ENCODE measurements at places on chromosomes 2 and 18. TPM values are rescaled to one million over a fixed set of nuclear protein-coding genes. Genes with fewer than 3 reads are reported as not detected.
A peak's percentile ranks its signal among the peaks of the same experiment; 100 is the strongest.

- H3K27me3 ChIP-seq = no peaks in the 10 kb centered on the region
- no peaks in the 10 kb centered on the region for H3K4me1 ChIP-seq
- H3K27ac ChIP-seq = no peak overlapping the region
- DNase-seq = no peak
- no peaks in the 10 kb centered on the region for H3K36me3 ChIP-seq
Observed at GRCh38 chr2:123563515-123563914, 461.6 kb upstream of the CNTNAP5 start.

DNA sequence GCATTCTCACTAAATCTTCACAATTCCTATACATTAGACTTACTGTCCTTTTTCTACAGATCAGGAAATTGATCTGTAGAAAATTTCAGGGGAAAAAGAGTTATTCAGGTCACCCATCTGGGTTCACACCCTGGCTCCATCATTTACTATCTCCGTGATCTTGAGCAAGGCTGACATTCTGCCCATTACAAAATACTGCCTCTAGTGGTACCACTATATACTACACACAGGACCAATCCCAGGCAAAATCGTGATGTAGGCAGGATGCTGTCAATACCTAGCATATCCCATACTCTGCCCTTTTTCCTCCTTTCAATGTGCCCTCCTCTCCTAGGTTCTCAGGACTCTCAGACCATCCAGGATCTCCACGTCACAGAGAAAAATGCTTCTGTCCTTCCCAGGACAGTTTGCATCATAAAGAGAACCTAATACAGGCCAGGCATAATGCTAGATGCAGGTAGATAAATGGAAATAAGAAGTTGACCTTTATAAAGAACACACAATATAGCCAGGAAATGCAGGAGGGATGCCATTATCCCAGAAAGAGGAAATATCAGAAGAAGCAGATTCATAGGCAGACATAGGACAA, 101.9 kb downstream of the CDH20 start:
- no peaks in the 10 kb centered on the region for H3K36me3 ChIP-seq
- no peak overlapping the region for H3K27ac ChIP-seq

The PCARE gene
- not detected for total RNA-seq

The G6PC2 gene
- not detected for total RNA-seq

DNA sequence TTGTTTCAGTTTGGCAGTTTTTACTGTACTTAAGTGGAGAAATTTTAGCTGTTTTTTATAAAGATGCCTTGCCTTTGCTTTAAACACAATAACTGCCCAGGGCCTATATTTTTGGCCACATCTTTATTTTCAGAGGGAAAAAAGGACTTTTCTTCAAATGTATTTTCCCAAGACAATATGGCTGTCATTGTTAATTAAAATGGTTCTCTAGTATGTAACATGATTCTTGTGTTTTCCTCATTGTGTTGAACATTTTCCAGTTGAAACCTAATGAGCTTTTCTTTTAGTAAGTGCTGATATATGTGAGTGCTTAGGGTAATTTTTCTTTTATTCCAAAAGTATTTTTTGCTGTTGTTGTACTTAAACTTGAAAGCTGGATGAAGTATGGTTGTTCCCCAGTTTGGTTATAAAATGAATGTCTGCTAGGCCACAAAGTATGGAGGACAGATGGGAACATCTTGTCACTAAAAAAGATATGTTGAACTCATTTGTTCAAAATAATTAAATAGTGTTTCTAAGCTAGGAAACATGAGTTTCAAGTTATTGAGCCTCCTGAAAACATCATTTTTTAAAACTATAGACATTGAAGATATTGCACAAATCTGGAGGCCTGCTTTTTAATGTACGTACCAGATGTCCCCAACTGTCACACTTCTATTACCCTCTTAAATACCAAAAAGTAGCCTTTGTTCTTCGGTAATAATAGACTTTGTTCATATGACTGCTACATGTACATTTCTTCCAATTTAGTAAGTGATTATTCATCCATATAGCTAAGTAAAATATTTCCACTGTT, 147.5 kb upstream of the DAPL1 start:
- H3K4me1 ChIP-seq = no peaks in the 10 kb centered on the region
- no peaks in the 10 kb centered on the region for H3K36me3 ChIP-seq
- H3K27ac ChIP-seq = no peak overlapping the region
- DNase-seq = no peak
- H3K27me3 ChIP-seq = no peaks in the 10 kb centered on the region
- no peak overlapping the region for H3K4me3 ChIP-seq

GRCh38 chr2:55616551-55617174, 759 bp downstream of the PPP4R3B start:
- H3K27ac ChIP-seq = peak overlapping the region; percentile 99
- no peaks in the 10 kb centered on the region for H3K27me3 ChIP-seq
- H3K36me3 ChIP-seq = no peaks in the 10 kb centered on the region
- peak overlapping the region; percentile 83 for H3K4me3 ChIP-seq

GRCh38 chr2:222780051-222780450, 80.8 kb upstream of the ACSL3 start:
- no peak overlapping the region for H3K27ac ChIP-seq
- DNase-seq = no peak
- H3K4me1 ChIP-seq = no peaks in the 10 kb centered on the region
- H3K36me3 ChIP-seq = no peaks in the 10 kb centered on the region
- no peak overlapping the region for H3K4me3 ChIP-seq
- no peaks in the 10 kb centered on the region for H3K27me3 ChIP-seq

GRCh38 chr18:26304511-26304910, 78.3 kb downstream of the TAF4B start:
- no peak overlapping the region for H3K4me3 ChIP-seq
- no peak for DNase-seq
- H3K36me3 ChIP-seq = no peaks in the 10 kb centered on the region
- no peaks in the 10 kb centered on the region for H3K4me1 ChIP-seq

GRCh38 chr2:26635401-26635800, 5.8 kb downstream of the CIB4 start:
- no peaks in the 10 kb centered on the region for H3K4me1 ChIP-seq
- no peak overlapping the region for H3K4me3 ChIP-seq
- H3K27me3 ChIP-seq = no peaks in the 10 kb centered on the region
- no peak for DNase-seq
- no peak overlapping the region for H3K27ac ChIP-seq
- no peaks in the 10 kb centered on the region for H3K36me3 ChIP-seq

The C2orf78 gene
- not detected for total RNA-seq

DNA sequence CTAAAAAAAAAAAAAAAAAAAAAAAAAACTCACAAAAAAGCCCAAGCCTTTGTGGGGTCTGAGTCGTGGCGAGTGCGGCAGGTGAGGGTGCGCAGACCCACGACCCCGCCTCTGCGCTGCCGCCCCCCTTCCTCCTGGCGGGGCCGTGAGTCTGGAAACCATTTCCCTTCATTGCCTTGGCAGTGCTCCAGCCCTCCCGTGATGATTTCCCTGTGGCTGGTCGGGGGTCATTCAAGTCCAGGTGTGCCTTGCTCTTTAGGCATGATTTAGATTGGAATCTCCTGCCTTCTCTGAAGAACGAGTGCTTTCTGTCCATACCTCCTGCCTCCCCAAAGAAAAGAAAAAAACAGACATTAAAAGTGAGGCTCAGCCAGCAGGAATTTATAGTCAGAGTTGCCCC, 161.8 kb downstream of the FAM210A start:
- H3K4me3 ChIP-seq = no peak overlapping the region
- peaks cover 6% of the 10 kb centered on the region for H3K4me1 ChIP-seq
- DNase-seq = no peak
- H3K27ac ChIP-seq = no peak overlapping the region
- H3K36me3 ChIP-seq = no peaks in the 10 kb centered on the region

The FAM124B gene
- total RNA-seq = not detected

GRCh38 chr2:224354632-224355211, 47.2 kb downstream of the FAM124B start:
- DNase-seq = no peak
- H3K27ac ChIP-seq = no peak overlapping the region
- H3K4me1 ChIP-seq = no peaks in the 10 kb centered on the region
- no peaks in the 10 kb centered on the region for H3K27me3 ChIP-seq
- no peaks in the 10 kb centered on the region for H3K36me3 ChIP-seq

DNA sequence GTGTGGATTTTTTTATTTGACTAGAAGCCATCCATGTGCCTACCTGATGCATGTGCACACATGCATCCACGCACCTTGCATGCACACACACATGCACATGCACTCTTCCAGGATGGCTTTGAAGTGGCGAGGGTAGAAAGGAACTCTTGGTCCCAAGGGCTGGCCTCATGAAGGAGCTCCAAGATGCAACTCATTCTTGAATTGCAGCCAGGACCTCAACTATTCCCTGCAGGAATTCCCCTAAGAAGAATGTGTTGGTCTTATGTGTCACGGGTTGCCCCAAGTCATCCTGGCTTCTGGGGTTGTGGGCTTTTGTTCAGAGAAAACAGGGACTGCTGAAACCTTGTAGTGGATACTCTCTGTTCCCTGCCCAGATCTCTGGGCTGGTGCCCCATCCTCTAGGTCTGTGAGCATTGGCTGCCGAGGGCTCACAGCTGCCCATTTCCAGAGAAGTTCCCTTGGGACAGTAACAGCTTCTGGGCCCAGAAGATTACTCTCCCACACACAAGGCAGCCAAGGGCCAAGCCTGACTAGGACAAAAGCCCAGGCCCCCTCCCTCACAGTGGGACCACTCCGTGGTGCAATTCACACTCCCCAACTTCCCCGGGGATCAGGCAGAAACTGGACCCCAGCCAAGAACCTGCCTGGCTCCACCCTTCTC, 137.6 kb downstream of the COPS8 start:
- H3K4me3 ChIP-seq = no peak overlapping the region
- H3K4me1 ChIP-seq = no peaks in the 10 kb centered on the region
- H3K27ac ChIP-seq = no peak overlapping the region
- DNase-seq = no peak
- H3K27me3 ChIP-seq = no peaks in the 10 kb centered on the region

The CPS1 gene
- 0.85 TPM for total RNA-seq

The DSG4 gene
- total RNA-seq = not detected

- peak overlapping the region; percentile 76 for H3K27ac ChIP-seq
- no peaks in the 10 kb centered on the region for H3K27me3 ChIP-seq
- no peaks in the 10 kb centered on the region for H3K36me3 ChIP-seq
- DNase-seq = peak; percentile 17
- peaks cover 22% of the 10 kb centered on the region for H3K4me1 ChIP-seq
Observed at GRCh38 chr2:55133467-55134315, 83.4 kb upstream of the RTN4 start.

DNA sequence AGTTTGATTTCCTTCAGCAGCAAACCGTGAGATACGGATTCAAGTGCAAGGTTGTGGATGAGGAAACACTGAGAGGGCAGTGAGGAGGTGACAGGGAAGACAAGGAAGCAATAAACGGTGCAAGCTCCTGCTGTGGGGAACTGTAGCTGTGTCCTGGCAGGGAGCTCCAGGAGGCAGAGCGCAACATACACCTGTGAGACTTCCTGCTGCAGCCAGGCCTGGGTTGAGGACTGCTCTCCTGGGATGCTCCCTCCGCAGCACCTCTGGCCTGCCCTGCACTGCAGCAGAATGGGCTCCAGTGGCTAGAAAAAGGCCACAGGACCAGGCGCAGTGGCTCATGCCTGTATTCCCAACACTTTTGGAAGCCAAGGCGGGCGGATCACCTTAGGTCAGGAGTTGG, 85.5 kb downstream of the MRO start:
- no peaks in the 10 kb centered on the region for H3K36me3 ChIP-seq
- no peak overlapping the region for H3K4me3 ChIP-seq
- no peak for DNase-seq
- no peak overlapping the region for H3K27ac ChIP-seq
- no peaks in the 10 kb centered on the region for H3K27me3 ChIP-seq
- H3K4me1 ChIP-seq = no peaks in the 10 kb centered on the region
